Muscle of back (tissue), 13 donors: ENCODE measurements at places on chromosomes 4 and X.

GRCh38 chrX:124392794-124393193 lies 46.4 kb downstream of the SH2D1A start:
- no peak for DNase-seq

DNA sequence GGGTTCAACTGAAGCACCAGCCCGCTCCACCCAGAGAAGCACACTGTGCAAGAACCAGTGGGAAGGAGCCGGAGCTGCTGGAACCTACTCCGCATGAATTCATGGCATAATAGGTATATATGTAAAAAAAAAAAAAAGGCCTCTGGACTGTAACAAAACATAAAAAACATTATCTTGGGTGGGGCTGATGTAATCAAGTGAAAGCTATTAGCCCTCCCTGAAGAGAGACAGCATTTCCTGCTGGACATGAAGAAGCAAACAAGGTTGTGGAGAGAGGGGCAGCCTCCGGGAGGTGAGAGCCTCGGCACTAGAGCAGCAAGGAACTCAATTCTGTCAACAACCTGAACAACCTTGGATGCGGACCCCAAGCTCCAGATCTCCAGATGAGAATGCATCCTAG lies 50.7 kb downstream of the PLAC1 start:
- DNase-seq: no peak

DNA sequence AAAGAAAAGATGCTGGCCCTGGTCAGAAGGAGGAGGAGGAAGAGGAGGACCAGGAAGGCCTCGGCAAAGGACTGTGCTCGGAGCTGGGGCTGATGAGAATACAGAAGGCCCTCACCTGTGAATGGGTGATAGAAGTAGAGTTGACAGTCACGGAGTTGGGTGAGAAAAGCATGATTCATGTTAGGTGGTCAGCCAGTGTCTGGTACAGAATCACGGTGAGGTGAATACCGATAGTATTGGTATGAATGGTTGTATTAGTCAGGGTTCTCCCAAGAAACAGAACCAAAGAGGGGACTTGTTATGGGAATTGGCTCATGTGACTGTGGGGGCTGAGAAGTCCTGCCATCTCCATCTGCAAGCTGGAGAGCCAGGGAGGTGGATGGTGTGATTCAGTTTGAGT lies 32.5 kb upstream of the FAM156A start:
- DNase-seq: no peak

- no peak for DNase-seq
These were observed 133.8 kb downstream of the CPZ start for GRCh38 chr4:8726344-8726851.

GRCh38 chrX:24266996-24267395 lies 46.9 kb downstream of the SUPT20HL2 start:
- DNase-seq: no peak

- DNase-seq: no peak
These were observed 19.3 kb upstream of the GUCY2F start for GRCh38 chrX:109501176-109501575.

GRCh38 chr4:147975933-147976928 lies 244.3 kb downstream of the ARHGAP10 start:
- peak; percentile 54 for DNase-seq

DNA sequence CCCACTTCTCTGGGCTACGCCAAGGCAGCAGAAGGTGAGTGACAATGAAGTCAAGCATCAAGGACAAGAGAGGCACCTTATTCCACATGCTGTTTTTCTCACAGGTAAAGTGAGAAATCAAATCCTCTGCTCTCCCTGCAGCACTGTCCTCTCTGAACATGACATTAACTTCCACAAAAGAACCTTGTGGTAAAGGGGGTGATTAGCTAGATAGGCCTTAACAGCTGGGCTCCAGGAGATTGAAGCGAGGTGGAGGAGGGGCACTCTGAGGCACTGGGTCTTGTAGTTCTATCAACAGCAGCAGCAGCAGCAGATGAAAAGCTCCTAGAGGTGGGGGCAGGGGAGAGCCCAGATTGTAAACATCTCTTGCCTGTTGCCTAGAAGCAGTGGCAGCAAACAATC lies 96.8 kb upstream of the CXXC4 start:
- peak; percentile 18 for DNase-seq

GRCh38 chr4:140152013-140152703 lies 1.8 kb downstream of the MAML3 start:
- DNase-seq: no peak

GRCh38 chrX:154443992-154444754 lies at the start of gene FAM50A:
FAM50A (plus strand) TSS chrX:154444141; CDS start chrX:154444236, 95 bp downstream.
- peak; percentile 53 for DNase-seq

DNA sequence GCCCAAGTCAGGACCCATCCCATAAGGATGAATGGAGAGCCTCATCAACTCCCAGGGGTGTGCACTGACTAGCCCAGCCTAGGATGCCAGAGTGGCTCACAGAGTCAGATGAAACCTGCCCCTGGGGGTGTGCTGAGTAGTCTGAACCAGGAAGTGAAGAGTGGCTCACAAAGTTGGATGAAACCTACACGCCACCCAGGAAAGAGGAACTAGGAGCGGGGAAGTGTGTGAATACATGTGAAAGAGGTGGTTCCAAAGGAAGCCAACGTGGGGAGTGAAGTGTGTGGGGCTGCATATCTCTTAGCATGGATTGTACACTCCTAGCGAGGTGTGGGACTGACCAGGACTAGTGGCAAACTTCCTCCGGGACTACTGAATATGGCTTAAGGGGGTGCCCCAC lies 902.1 kb upstream of the NDST4 start:
- DNase-seq: no peak

DNA sequence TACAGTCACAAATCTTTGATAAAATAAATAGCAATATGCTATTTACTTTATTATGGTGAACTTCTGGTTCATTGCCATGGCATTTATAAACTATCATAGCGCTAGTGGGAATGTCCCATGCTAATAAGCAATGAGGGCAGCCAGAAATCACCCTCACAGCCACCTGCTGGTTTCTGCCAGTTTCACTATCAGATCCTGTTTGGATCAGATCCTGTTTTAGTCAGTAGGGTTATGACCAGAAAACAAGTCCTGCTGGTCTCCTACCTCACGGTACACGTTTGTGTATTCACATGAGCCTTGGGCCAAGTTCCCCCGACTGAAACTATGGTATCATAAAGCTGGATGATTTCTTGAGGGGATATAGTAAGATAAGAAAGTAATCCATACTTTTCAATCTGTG lies 17.7 kb downstream of the FOXR2 start:
- no peak for DNase-seq

GRCh38 chr4:123127875-123128274 lies 205.5 kb upstream of the NUDT6 start:
- DNase-seq: peak; percentile 65

- peak; percentile 34 for DNase-seq
These were observed 98.3 kb upstream of the MAOA start for GRCh38 chrX:43557792-43558191.

DNA sequence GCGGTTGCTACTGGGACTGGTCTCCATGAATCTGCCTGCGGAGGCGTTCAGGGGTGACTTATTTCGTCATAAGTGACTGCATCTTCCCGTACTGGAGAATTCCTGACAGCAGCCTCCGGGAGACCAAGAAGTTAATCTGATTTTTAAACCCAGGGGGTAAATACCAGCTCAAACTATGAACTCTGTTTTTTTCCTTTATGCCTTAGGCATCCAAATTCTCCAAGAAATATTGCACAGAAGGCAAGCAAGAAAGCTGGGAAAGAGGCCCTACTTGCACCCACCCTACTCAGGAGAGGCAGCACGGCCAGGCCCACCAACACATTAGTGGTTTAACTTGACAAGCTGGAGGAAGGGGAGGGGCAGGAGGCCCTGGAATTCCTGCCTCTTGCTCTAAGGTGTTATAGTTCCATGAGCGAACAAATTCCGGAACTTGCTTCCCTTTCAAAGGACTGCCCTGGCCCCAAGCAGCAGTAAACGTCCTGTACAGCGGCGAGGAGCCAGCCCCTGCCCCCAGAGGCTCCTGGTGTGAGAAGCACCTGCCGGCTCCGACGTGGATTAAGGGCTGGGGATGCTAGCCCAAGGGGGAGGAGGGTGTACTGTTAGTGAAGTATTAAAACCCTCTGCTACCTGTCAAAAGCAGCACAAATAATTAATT lies 177.2 kb downstream of the AFAP1 start:
- no peak for DNase-seq

DNA sequence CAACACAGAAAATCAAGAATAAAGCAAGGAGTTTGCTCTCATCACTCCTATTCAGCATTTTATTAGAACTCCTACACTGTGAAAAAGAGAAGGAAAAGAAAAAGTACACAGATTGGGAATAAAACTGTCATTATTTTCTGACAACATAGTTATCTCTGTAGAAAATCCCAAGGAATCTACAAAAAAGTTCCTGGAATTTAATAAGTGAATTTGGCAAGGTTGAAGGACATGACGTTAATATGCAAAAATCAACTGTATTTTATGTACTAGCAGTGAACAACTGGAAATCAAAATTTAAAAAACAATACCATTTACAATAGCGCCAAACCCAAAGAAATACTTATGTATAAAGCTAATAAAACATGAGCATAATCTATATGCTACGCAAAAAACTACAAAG lies 26.3 kb downstream of the CHIC2 start:
- DNase-seq: peak; percentile 42

GRCh38 chrX:40897718-40898270 lies 162.5 kb upstream of the MED14 start:
- no peak for DNase-seq

DNA sequence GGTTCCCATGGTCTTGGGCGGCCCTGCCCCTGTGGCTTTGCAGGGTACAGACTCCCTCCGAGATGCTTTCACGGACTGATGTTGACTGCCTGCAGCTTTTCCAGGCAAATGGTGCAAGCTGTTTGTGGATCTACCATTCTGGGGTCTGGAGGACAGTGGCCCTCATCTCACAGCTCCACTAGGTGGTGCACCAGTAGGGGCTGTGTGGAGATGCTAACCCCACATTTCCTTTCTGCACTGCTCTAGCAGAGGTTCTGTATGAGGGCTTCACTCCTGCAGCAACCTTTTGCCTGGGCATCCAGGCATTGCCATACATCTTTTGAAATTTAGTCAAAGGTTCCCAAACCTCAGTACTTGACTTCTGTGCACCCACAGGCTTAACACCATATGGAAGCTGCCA lies 176.1 kb downstream of the DCAF12L1 start:
- no peak for DNase-seq
